ENCODE measurements at places on chromosomes 1 and 21.

DNA sequence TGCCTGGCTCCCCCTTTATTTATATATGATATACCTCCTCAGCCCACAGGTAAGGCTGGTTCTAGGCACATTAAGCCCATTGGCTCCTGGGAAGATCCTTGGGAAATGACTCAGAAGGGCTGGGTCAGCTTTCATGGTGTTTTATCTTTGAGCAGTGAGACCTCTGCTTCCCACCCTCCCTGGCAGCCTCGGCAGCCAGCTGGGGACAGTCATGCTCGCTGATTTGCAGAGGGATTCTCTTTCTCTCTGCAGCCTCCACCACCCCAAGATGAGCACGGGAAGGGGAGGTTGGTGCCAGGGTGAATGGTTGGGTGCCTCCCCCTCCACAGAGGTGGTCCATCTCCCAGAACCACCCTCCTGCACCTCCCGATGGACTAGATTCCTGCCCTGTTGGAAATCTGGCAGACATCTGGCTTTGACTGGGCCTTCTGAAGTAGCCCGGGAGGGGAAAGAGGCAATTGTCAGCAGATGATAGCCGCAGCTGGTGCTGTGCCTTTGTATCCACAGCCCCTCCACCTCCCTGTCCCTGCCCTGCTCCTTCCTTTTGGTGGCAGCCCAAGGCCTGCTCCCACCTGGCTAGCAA, 24.6 kb downstream of the IER5 start:
- DNase-seq: no peak

DNA sequence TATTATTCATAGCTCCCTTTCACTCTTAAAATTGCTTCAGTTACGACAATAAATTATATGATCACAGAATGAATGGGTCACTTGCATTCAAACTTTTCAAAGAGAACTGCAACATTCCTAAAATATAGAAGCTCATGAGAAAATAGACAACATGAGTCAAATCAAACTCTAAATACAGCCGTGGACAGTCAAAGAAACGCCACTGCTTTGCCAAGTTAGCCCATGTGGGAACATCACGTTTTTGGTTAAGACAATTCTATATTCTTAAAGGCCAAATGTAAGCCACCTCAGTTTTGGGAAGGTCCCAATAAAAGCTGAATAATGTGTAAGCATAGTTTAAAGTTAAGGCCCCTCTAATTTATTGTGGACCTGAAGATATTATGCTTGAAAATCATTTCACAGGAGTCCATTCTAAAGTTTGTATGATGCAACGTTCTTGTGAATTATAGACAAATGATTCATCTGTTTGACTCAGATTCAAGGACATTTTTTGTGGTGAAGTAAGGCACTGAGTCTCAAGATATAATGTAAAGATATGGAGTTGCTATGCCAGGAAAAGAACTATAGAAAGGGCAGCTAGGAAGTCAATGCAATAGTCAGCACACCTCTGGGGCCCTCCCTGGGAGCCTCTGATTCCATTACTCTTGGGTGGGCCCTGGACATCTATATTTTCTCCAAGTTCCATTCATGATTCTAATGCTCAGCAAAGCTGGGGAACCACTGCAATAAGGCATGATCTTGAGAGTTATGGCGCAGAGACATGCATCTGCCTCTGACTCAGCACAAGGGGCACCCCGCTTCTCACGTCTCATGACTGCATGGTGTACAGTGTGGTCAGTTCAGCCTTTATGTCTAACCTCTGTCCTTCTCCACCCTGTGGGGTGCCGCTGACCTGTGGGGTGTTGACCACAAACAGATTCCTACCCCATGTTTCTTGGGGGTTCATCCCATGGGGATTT, 33.9 kb downstream of the ETS2 start:
- no peak for DNase-seq

DNA sequence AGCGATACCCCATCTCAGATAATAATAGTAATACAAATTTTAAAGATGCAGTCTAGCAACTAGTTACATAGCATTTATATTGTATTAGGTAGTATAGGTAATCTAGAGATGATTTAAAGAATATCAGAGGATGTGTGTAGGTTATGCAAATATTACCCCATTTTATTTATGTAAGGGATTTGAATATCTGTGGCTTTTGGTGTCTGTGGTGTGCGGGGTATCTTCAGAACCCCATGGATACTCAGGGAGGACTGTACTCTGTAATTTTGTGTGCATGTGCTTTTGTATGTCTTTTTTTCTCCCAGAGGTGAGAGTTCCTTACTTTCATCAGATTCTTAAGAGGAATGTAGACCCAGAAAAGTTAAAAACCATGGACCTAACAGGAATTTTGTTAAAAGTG, 12.8 kb downstream of the RNF2 start:
- DNase-seq: no peak

DNA sequence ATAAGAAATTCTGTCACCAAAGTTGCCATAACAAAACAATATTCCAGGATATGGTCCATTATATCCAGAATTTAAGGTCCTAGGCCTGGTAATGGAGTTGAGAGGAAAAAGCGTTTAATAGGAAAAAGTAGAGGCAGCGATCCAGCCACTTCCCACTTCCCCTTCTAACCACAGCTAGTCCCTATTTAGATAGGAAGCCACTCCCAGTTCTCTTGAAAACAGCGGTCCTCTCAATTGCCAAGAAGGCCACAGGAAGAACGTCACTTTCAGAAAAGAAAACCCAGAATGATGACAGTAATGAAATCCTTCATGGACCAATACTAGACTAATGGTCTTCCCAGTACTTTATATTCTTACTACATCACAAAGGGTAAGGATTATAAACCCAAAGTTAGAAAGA, 38.6 kb downstream of the ABL2 start:
- DNase-seq: no peak

DNA sequence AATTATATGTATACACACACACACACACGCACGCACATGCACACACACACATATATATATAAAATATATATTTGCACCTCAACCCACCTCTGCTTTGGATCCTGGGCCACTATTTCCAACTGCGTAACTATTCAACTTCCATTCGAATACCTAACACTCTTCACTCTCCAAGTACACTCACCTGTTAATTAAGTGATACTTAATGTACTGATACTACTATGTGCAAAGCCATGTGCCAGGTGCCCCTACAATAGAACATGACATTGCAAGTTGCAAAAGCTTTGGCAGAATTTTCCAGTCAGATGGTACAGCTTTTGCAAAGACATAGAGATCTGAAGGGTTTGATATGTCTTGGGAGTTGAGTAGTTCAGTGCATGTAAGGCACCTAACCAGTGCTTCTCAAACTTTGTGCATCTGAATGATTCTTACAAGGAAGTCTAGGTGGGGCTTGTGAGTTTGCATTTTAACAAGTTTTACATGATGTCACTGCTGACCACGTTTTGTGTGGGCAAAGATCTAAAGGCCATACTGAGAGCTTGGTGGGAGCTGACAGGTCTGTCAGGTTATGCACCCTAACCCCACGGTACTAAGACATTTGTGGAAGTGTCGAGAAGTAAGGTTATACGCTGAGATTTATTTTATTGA, 7.2 kb downstream of the CXADR start:
- DNase-seq: no peak

GRCh38 chr1:23555986-23556634, 3.2 kb downstream of the ID3 start:
- DNase-seq: no peak
